CD8-positive, alpha-beta memory T cell (primary cell): ENCODE measurements at places on chromosomes 12 and 14. TPM values are rescaled to one million over a fixed set of nuclear protein-coding genes. Genes with fewer than 3 reads are reported as not detected.

- no peaks in the 10 kb centered on the region for H3K36me3 ChIP-seq
- DNase-seq, result peak; percentile 59
- H3K27me3 ChIP-seq, result no peaks in the 10 kb centered on the region
- H3K4me1 ChIP-seq, result peaks cover 13% of the 10 kb centered on the region
These were observed 106.6 kb downstream of the BRMS1L start for GRCh38 chr14:35932659-35933159.

GRCh38 chr12:89674326-89674942, 34.2 kb downstream of the ATP2B1 start:
- peaks cover 40% of the 10 kb centered on the region for H3K4me1 ChIP-seq
- no peaks in the 10 kb centered on the region for H3K27me3 ChIP-seq
- DNase-seq, result no peak
- no peaks in the 10 kb centered on the region for H3K36me3 ChIP-seq
- H3K27ac ChIP-seq, result no peak overlapping the region

GRCh38 chr14:76696791-76697190, 64.5 kb upstream of the VASH1 start:
- H3K4me3 ChIP-seq, result no peak overlapping the region
- no peaks in the 10 kb centered on the region for H3K4me1 ChIP-seq
- no peaks in the 10 kb centered on the region for H3K36me3 ChIP-seq
- no peaks in the 10 kb centered on the region for H3K27me3 ChIP-seq

GRCh38 chr14:102469261-102469660, 40.3 kb downstream of the ANKRD9 start:
- no peaks in the 10 kb centered on the region for H3K4me1 ChIP-seq
- DNase-seq, result no peak
- no peaks in the 10 kb centered on the region for H3K27me3 ChIP-seq
- H3K36me3 ChIP-seq, result no peaks in the 10 kb centered on the region
- no peak overlapping the region for H3K4me3 ChIP-seq

GRCh38 chr14:20684662-20685456, 499 bp downstream of the RNASE4 start:
- DNase-seq, result no peak
- H3K4me3 ChIP-seq, result peak overlapping the region; percentile 97
- H3K27me3 ChIP-seq, result no peaks in the 10 kb centered on the region
- no peaks in the 10 kb centered on the region for H3K36me3 ChIP-seq

DNA sequence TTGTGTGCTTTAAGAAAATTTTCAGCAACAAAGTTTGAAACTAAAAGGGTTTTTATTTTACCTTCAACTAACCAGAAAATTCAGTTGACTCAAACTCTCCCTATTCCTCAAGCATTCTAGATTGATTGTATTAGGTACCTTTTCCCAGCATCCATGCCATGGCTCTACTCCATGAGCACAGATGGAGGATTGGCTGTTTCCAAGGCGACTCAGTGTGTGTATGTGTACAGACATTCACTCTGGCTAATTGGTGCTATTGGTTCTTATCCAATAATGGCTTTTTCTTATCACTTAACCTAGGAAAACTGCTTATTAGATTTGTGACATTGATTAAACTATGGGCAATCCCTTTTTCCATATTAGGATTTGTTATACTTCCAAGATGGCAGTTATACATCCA, 202.6 kb downstream of the ANO6 start:
- H3K36me3 ChIP-seq, result no peaks in the 10 kb centered on the region
- no peaks in the 10 kb centered on the region for H3K4me1 ChIP-seq
- H3K27ac ChIP-seq, result no peak overlapping the region
- H3K4me3 ChIP-seq, result no peak overlapping the region

- no peaks in the 10 kb centered on the region for H3K4me1 ChIP-seq
- no peak overlapping the region for H3K27ac ChIP-seq
- H3K36me3 ChIP-seq, result no peaks in the 10 kb centered on the region
- DNase-seq, result peak; percentile 3
- no peak overlapping the region for H3K4me3 ChIP-seq
- no peaks in the 10 kb centered on the region for H3K27me3 ChIP-seq
These were observed 247.1 kb downstream of the AKAP6 start for GRCh38 chr14:32576088-32576795.

GRCh38 chr12:34295366-34296142, 273.3 kb downstream of the ALG10 start:
- no peaks in the 10 kb centered on the region for H3K27me3 ChIP-seq
- H3K36me3 ChIP-seq, result no peaks in the 10 kb centered on the region
- no peak overlapping the region for H3K4me3 ChIP-seq
- DNase-seq, result no peak
- no peaks in the 10 kb centered on the region for H3K4me1 ChIP-seq

GRCh38 chr12:126051611-126052107, 986.4 kb downstream of the AACS start:
- no peaks in the 10 kb centered on the region for H3K4me1 ChIP-seq
- H3K27me3 ChIP-seq, result no peaks in the 10 kb centered on the region

DNA sequence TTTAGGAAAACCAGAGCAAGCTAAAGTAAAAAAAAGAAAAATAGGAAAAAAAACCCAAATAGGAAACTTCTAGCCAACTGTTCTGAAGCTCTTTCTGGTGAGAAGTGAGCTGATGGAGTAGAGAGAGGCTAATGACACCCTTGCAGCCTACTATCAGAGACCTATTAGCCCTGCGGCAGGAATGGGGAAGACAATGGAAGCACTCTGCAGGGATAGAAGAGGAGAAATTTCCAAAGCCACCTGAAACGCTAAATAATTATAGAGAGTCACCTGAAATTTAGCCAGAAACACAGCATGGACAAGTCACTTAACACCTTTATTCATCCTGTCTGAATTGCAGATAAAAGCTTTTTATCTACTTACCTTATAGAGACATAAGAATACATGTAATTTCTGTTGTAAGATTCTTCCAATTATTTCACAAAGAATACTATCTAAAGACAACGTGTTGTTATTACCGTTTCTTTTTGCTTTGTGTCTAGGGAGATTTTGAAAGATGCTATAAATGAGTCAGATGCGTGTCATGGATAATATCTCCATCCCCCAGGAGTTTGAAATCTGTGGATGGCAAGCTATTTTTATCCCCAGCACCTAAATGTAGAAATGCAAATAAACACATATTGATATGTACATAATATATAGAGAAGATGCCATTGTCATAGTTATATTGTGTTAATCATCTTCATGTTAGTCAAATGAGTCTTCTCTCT, 138.6 kb downstream of the TPH2 start:
- H3K27ac ChIP-seq, result no peak overlapping the region
- DNase-seq, result no peak
- H3K4me3 ChIP-seq, result no peak overlapping the region
- no peaks in the 10 kb centered on the region for H3K4me1 ChIP-seq

- no peaks in the 10 kb centered on the region for H3K27me3 ChIP-seq
- no peak overlapping the region for H3K4me3 ChIP-seq
- no peak for DNase-seq
These were observed 6.9 kb upstream of the SPRYD4 start for GRCh38 chr12:56461235-56462159.

DNA sequence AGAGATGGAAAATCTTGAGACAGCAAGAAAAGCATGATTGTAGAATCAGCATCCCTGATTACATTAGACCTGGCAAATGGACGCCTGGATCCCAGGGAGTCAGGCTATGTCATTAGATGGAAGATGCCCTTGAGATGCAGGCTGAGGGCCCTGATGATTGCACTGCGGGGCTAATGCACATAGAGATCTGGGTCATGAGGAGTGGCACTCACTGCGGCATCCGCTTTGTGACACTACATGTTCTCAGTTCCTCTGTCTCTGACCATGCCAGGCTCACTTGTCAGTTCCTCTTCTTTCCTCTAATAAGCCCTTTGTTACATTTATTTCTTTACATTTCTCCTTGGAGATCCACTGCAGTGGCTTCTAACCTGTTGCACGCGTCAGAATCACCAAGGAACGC, 70.1 kb upstream of the GPATCH2L start:
- H3K27ac ChIP-seq, result no peak overlapping the region
- no peak overlapping the region for H3K4me3 ChIP-seq
- H3K4me1 ChIP-seq, result no peaks in the 10 kb centered on the region
- DNase-seq, result no peak

- H3K36me3 ChIP-seq, result no peaks in the 10 kb centered on the region
- no peaks in the 10 kb centered on the region for H3K27me3 ChIP-seq
- H3K4me3 ChIP-seq, result no peak overlapping the region
- H3K4me1 ChIP-seq, result peaks cover 59% of the 10 kb centered on the region
- no peak for DNase-seq
- H3K27ac ChIP-seq, result no peak overlapping the region
These were observed 71.3 kb downstream of the SUSD6 start for GRCh38 chr14:69682621-69683263.

DNA sequence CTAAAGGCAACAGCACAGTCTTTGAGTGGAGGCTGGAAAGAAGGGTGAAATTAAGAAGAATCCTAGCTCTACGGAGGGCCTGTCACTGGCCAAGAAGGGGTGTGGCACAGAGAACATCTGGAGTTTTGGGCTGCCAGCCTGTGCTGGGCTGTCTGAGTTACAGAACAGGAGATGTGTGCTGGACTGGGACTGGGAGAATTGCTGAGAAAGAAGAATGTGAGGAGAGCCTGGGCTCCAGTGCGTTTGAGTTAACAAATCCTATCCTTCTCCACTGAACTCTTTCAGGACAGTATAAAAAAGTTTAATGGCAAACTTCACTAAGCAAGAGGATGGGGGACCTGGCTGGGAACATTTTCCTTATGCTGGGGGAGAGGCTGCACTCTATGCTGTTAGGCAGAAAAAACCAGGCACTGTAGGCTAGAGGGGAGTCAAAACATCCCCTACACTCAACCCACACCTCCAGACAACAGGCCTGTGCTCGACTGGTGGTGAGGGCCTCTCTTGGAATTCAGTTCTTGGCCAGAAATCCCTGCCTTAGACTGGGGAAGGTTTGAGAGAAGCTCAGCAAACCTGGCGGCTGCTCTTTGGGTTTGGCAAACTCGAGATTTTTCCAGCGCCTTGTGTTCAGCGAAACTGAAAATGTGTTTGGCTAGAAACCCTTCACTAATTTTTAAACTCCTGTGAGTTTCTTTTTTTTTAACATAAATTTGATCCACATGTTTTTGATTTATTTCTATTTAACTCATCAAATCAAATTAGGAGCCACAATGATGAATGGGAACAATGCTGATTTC, 217.3 kb downstream of the MON2 start:
- H3K27ac ChIP-seq, result no peak overlapping the region
- no peaks in the 10 kb centered on the region for H3K36me3 ChIP-seq
- no peak overlapping the region for H3K4me3 ChIP-seq
- H3K27me3 ChIP-seq, result no peaks in the 10 kb centered on the region

- no peaks in the 10 kb centered on the region for H3K4me1 ChIP-seq
- DNase-seq, result no peak
- H3K27ac ChIP-seq, result no peak overlapping the region
- no peak overlapping the region for H3K4me3 ChIP-seq
These were observed 194.3 kb upstream of the RBM19 start for GRCh38 chr12:114160445-114160844.

GRCh38 chr12:79402606-79403005, 288.2 kb downstream of the PAWR start:
- no peaks in the 10 kb centered on the region for H3K4me1 ChIP-seq
- no peak for DNase-seq
- H3K27me3 ChIP-seq, result no peaks in the 10 kb centered on the region
- H3K27ac ChIP-seq, result no peak overlapping the region

GRCh38 chr12:116171549-116171948, 105.9 kb downstream of the MED13L start:
- H3K36me3 ChIP-seq, result no peaks in the 10 kb centered on the region
- H3K27ac ChIP-seq, result peak overlapping the region; percentile 10
- no peaks in the 10 kb centered on the region for H3K27me3 ChIP-seq
- peaks cover 31% of the 10 kb centered on the region for H3K4me1 ChIP-seq
- peak overlapping the region; percentile 32 for H3K4me3 ChIP-seq

- no peaks in the 10 kb centered on the region for H3K4me1 ChIP-seq
- no peak for DNase-seq
- no peaks in the 10 kb centered on the region for H3K27me3 ChIP-seq
- H3K4me3 ChIP-seq, result no peak overlapping the region
- no peak overlapping the region for H3K27ac ChIP-seq
These were observed 15.4 kb upstream of the MIA2 start for GRCh38 chr14:39218171-39218769.

GRCh38 chr14:75577729-75578101, 705 bp upstream of the FLVCR2 start:
- peaks cover 9% of the 10 kb centered on the region for H3K4me1 ChIP-seq
- H3K27me3 ChIP-seq, result no peaks in the 10 kb centered on the region
- DNase-seq, result peak; percentile 56
- H3K4me3 ChIP-seq, result peak overlapping the region; percentile 66
- peak overlapping the region; percentile 21 for H3K27ac ChIP-seq

DNA sequence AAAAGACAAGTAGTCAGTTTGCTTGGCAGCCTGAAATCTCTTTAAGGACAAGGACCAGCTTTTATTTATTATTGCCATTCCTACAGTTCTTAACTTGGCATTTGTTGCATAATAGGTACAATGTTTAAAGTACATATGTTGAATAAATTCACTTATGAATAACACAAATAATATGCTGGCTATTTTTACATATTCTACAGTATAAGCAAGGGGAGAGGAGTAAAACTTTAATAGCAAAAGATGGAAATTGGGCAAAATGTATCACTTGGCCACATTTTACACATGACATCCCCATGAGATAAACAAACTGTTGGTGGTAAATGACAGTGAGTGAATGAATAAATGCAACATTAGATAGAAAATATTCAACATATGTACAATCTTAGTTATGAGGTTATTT, 333.1 kb downstream of the DIO2 start:
- no peaks in the 10 kb centered on the region for H3K36me3 ChIP-seq
- no peak overlapping the region for H3K27ac ChIP-seq

GRCh38 chr12:22431693-22432251, 97.3 kb upstream of the ST8SIA1 start:
- no peak overlapping the region for H3K4me3 ChIP-seq
- H3K27me3 ChIP-seq, result no peaks in the 10 kb centered on the region
- no peaks in the 10 kb centered on the region for H3K4me1 ChIP-seq
- no peaks in the 10 kb centered on the region for H3K36me3 ChIP-seq
- DNase-seq, result no peak

DNA sequence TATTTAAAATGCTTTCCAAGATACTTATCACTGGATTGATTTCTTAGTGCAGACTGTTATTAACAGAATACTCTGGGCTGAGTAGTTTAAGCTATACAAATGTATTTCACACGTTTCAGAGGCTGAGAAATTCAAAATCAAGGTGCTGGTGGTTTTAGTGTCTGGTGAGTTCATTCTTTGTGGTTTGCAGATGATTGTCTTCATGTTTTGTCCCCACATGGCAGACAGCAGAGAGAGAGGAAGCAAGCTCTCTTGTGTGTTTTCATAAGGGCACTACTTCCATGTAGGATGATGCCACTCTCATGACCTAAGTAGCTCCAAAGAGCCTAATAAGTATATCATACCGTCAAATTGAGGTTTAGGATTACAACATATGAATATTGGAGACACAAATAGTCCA, 1348.9 kb upstream of the FLRT2 start:
- H3K27ac ChIP-seq, result no peak overlapping the region
- no peak overlapping the region for H3K4me3 ChIP-seq
- no peaks in the 10 kb centered on the region for H3K4me1 ChIP-seq
- H3K36me3 ChIP-seq, result no peaks in the 10 kb centered on the region
- H3K27me3 ChIP-seq, result no peaks in the 10 kb centered on the region

GRCh38 chr14:90960818-90961217, 99.6 kb downstream of the RPS6KA5 start:
- no peak overlapping the region for H3K27ac ChIP-seq
- H3K4me3 ChIP-seq, result no peak overlapping the region
- no peak for DNase-seq
- no peaks in the 10 kb centered on the region for H3K27me3 ChIP-seq

Gene SOX5
- 0.18 TPM for total RNA-seq

Gene TAS2R20
- 0.75 TPM for total RNA-seq

Gene SERPINA5
- total RNA-seq, result not detected

Gene LRFN5
- total RNA-seq, result not detected

Gene TSPAN19
- not detected for total RNA-seq

Gene STAC3
- total RNA-seq, result 1.4 TPM

Gene ACVR1B
- total RNA-seq, result 8.7 TPM

Gene GAS2L3
- 0.75 TPM for total RNA-seq

Gene RAD52
- total RNA-seq, result 13.2 TPM
